Cerebellar nuclear complex (tissue), 1 donor: ENCODE measurements at places on chromosomes 16 and 17.

DNA sequence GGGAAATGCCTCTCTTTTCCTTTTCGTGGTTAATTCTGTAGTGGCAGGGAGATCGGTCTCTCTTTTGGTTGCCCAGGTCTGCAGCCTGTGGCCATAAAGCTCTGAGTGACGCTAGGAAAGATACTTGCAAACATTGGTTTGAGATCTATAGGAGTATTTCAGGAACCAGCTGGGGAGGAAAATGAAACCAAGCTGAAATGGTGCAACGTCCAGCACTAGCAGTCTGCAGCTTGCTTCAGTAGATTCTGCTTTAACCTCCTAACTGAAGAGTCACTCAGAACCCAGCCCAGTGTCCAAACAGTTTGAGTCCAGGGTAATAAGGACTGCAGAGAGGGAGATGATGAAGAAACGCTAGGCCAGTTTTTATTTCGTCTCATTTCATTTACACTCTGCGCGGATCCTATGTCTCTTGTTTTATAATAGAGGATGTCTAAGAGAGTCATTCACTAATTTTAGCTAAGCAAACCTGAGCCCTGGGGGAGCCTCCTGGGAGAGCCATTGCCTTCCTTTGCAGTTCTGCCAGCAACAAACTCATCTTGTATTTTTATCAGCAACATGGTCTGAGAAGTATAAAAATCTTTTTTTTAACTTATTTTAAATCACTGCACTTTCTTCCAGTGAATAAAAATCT lies 12.0 kb downstream of the SP2 start:
- no peak for DNase-seq

DNA sequence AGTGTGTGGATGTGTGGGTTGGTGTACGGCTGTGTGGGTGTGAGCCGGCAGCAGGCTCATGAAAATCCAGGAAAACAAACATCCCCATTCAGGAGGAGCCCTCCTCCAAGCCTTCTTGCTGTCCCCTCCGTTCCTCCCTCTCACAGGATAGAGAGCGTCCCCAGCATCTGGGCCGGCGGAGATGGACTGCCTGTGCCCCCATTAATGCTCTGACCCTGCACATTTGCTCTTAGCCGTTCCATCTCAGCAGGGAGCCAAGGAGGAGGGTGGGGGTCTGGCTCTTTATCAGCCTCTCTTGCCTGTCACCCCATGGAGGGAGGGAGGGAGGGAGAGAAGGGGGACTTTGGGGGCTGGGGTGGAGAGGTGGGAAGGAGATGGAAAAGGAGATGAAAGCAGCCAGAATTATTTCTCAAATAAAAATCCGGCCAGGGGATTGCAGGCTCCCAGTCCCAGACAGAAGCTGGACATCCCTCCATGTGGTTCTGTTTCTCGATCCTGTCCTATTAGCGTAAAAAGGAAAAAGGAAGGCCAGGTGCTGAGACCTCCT lies 240.0 kb upstream of the ZFHX3 start:
- no peak for DNase-seq

DNA sequence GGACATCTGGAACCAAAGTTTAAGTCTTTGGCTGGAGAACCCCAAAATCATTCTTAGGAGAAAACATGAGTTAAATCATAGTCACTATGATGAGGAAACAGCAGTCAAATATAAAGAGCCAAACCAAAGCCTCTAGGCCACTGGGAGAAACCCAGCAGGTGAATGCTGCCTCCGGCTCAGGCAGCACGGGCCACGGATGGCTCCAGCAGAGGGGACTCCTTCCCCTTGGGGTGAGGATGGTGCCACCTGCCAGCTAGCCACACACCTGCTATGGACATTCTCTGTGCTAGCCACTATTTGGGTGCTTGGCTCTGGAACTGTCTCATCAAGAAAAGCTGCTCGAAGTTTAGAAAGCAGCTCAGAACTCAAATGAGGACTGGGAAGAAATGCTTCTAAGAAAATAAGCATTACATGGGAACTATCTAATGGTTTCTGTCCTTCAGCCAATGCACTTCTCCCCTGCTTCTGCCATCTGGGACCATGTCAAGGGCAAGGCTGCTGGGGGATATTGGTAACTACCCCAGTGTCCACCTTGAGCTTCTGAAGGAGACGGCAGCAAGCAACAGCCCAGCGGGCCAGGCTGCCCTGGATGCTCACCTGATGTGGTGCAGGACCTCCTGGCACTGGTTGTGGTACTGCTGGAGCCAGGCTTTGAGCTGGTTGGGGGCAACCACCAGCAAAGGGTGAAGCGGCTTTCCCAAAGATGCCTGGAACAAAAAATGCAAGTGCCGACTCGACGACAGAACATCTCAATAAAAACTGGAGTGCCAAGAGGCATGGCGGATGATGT lies 22.5 kb downstream of the ELAC2 start:
- DNase-seq: no peak

DNA sequence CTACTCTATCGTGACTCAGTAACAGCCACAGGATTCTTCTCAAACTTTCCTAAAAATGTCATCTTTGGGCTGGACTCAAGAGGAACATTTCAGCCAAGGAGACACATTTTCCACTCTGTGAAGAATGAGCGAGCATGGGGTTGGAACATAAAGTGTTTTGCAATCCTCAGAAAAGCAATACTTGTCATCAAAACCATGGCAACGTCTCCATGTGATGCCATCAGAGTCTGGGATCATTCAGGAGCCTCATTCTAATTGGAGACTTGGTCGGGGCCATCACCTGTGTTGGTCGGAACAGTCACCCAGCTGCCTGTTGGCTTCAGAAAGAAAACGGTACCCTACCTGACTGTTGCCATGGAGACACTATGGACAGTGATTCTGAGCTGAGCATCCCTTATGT lies 25.5 kb downstream of the MYOCD start:
- DNase-seq: no peak

GRCh38 chr16:48182979-48183537 lies 27.3 kb upstream of the ABCC12 start:
- no peak for DNase-seq
